ENCODE measurements at places on chromosomes 6 and 20.

DNA sequence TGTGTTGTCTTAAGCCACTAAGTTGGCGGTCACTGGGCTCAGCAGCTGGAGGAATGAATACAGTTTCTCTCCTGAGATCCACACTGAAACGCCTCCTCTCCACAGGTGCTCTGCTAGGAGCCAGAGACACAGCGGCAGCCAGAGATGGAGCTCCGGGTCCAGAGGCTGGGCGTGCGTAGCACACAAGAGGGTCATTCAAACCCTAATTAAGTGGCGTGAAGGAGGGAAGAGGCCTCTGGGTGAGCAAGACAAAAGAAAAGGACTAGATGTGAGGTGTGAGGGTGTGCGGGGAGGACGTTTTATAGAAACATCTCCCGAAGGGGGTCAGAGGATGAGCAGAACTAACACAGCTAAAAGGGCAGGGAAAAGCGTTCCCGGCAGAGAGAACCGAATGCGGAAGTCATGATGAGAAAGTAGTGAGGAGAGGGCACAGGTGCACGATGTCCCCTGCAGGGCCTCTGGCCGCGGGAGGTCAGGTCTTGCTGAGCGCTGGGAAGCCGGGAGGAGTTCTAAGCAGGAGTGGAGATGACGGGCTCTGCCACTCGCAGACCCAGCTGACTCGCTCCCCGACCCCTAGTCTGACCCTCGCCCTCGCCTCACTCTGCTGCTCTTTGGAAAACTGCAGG lies 54.4 kb downstream of the BMP7 start:
- DNase-seq = no peak

- DNase-seq = no peak
Observed at GRCh38 chr20:33532753-33533459, 43.0 kb downstream of the CBFA2T2 start.

DNA sequence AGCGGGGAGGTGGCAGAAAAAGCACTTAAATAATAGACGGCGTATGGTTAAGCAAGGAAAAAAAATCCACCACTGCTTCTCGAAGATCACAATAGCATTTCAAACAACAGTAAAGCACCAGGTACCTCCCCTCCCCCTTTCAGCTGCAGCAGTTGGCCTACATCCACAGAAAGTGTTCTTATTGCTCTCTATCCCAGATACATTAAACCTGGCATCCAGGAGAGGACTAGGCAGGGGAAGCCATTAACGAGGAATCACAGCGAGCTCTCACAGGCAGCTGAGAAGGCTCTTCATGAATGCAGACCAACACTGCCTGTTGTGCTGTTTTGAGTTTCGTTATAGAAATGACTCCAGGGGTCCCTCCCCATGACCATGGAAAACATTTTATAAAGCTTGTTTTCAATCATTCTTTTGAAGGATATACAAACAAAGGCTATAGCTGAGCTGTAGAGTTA lies 11.8 kb downstream of the FYN start:
- no peak for DNase-seq

DNA sequence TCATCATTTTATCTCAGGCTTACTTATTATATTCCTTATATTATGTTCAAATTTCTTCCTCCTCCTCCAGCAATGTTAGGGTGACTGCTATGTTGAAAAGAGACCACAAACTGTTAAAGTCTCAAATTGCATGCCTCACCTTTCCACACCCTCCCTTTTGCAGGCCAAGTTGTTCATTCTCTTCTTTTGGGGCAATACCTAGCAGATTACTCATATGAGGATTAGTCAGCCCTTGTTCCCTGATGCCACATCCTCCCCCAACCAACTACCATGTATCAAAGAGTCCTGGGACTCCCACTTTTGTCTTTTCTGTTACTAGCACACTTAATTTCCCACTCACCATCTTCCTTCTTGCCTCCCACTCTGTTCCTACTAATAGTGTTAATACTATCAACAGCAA lies 434.7 kb downstream of the BCKDHB start:
- no peak for DNase-seq

DNA sequence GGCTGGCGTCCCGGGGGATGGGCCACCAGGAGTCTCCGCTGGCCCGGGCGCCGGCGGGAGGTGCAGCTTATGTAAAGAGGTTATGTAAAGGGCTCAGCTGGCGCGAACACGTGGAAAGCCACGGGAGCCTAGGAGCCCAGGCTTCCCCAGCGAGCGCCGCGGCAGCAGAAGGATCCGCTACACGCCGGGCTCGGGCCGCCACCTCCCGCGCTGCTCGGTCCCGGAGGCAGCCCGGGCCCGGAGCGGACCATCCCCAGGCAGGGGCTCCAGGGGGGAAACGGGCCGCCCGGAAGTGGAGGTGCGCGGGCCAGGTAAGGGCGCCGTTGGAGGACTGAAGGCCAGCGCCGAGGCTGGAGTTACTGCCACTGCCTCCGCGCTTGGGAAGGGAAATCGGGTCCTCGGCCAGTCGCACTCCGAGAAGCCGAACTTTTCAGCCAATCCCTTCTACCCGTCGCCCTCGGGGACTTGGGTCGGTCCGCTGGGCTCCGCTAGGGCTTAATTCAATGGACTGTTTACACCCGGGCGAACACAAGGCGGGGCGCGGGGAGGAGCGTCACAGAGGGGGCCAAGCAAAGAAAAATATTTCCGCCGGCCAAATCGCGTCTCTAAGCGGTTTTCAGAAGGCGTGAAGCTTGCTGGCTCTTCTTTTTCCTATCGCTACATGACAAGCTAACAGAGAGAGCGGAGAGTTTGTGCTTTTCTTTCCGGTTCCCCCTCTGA lies 398 bp downstream of the STK35 start:
- DNase-seq = peak; percentile 93

GRCh38 chr6:70666706-70667105 lies 977 bp upstream of the SMAP1 start:
- DNase-seq = no peak

- no peak for DNase-seq
Observed at GRCh38 chr6:37835923-37836322, 16.4 kb downstream of the ZFAND3 start.

DNA sequence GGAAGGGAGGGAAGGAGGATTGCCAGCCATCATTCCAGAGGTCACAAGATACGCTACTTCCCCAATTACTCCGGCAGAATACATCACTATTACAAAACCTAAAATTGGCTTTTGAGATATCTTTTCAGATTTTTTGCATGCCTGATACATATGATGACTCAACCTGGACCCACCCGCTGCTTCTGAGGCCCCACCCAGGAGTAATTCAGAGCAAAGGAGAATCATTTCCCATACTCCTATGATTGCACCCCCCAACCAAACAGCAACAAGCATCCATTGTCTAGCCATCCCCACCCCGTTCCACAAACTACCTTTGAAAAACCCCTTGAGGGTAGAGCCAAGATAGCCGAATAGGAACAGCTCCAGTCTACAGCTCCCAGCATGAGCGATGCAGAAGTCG lies 163.5 kb upstream of the GJE1 start:
- DNase-seq = no peak

DNA sequence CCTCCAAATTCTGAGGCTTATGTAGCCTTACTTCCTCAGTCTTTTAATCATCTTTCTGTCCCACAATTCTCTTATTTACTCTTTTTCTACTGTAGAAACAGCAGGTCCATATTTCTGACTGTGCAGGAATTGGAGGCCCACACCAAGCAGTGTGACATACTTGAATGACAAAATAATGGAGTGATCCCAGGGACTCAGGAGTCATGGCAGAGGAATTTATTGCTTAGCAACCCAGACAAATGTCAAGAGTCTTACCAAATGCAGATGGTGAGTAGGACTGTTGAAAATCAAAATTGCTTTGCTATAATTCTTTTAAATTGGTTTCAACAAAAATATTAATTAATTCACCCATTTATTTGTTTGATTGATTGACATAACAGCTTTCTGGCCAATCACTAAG lies 59.9 kb downstream of the HTR1B start:
- DNase-seq = no peak

- DNase-seq = no peak
Observed at GRCh38 chr20:343107-343506, 3.8 kb upstream of the NRSN2 start.

- DNase-seq = no peak
Observed at GRCh38 chr20:47055699-47056369, 161.2 kb downstream of the EYA2 start.

GRCh38 chr6:157442291-157442690 lies 61.3 kb downstream of the ZDHHC14 start:
- DNase-seq = no peak

GRCh38 chr6:26241033-26241895 lies 123.7 kb upstream of the BTN3A2 start:
- DNase-seq = peak; percentile 68

DNA sequence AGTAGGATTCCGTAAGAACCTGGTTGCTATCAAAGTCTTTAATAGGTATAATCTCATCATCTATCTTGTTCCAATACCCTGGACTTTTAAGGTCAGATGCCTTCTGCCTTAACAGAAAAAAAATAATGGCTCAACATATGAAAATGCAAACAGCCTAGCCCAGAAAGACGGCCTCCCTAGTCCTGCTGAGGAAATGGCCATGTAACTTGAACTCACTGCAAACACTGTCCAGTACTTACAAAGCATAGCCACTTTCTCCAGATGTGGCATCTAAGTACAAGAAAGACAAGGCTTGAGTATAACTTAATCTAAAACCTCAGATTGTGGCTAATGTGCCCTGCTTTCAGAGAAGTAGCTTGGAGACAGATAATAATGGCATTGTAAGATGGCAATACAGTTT lies 26.5 kb downstream of the FASTKD5 start:
- DNase-seq = no peak

DNA sequence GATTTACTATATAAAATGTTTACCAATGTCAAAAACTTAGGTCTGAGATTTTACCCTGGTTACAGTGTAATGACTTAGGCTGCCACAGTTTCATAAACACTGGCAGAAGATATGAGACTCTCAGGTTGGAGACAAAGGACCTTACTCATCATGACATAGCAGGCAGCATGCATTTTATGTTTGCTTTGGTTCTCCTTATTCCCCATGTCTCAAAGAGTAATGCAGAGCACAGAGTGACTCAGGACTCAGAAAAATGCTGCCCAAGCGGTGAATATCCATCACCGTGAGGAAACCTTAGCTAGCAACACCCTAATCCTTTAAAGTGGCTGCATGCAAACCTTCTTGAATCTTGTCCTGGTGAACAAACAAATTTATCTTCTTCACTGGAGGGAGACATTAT lies 112.1 kb upstream of the EYS start:
- no peak for DNase-seq

DNA sequence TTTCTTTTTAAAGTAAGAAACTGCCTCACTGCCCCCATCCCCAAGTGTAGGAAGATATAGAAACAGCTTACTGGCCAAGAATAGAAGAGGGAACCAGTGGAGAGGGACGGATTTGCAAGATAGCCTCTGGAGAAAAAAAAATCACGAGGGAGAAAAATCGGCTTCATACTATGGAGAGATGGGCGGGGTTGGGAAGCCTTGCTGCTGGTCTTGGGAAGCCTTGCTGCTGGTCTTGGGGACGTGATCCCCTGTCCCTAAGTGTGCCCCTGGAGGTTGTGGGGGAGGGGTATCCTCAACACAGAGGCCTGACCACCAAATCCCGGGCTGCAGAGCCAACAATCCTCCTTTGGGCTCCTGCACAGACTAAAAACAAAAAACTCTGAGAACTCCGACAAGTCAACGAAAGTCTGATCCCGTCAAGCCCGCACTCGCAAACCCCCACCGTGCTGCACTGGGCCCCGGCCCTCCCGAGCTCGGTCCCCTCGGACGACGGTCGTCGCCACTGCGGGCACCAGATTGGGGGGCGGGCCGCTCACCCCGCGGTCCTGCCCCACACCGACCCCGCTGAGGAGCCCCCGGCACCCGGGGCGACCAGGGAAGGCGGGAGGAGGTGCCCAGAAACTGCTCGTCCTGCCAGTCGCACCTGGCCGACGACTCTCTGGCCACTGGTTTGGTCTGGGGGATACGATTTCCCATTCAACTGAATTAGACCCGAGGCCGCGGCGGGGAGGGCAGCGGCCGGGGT lies 750 bp downstream of the MAP7 start:
- no peak for DNase-seq

GRCh38 chr6:128725271-128726233 lies 157.4 kb upstream of the LAMA2 start:
- peak; percentile 24 for DNase-seq

- no peak for DNase-seq
Observed at GRCh38 chr6:42340511-42340910, 111.2 kb downstream of the TRERF1 start.

DNA sequence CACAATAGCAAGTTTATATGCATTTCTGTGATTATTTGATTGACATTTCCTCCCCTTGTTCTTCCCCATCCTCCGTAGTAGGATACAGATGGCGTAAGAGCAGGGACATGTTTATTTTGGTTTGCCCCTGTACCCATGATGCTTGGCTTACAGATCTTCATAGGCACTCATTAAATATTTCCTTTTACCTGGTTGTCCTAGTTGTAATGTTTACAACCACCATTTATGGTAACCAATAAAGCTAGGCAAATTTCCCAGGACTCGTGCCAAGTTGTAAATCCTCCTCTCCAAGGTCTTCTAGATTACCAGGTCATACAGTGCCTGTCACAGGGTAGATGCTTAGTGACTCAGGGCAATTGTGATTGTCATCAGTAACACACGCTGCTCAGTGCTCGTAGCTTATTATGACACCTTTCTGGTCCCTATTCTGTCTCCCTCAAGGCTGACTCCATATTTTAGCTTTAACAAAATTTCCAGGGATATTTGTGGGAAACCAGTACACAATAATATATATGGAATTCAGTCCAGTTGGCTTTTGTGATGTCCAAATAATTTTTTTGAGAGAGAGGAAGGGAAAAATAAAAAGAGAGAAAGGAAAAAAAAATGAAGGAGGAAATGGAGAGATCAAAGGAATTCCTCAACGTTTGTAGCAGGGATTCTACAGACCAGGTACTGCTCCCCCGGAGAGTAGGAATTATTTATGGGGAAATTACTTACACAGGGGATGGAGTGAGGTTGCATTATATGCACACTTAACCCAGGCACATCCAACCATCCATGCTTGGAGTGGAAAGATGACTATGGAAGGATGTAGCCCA lies 24.6 kb downstream of the CYP24A1 start:
- no peak for DNase-seq

- DNase-seq = no peak
Observed at GRCh38 chr6:129732034-129732433, 22.1 kb upstream of the ARHGAP18 start.

GRCh38 chr20:43878776-43879175 lies 35.9 kb upstream of the TOX2 start:
- no peak for DNase-seq

DNA sequence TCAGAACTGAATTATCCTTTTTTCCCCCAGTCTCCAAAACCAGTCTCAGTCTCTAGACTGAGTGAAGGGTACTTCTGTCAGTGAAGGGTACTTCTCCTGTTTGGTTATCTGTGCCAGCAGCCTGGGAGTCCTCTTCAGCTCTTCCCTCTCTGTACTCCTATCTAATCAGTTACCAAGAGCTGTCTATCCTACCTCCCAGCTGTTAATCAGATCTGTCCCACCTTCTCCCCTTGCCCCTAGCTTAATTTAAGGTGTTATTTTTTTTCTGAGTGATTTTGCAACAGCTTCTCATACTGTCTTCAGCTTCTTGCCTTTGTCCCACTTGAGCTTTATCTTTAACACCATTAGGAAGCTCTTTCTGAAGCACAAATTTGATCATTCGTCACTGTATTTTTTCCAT lies 491.9 kb upstream of the SOX4 start:
- DNase-seq = no peak
